Epithelial cell of proximal tubule (primary cell): ENCODE measurements at places on chromosomes 6 and 20.

DNA sequence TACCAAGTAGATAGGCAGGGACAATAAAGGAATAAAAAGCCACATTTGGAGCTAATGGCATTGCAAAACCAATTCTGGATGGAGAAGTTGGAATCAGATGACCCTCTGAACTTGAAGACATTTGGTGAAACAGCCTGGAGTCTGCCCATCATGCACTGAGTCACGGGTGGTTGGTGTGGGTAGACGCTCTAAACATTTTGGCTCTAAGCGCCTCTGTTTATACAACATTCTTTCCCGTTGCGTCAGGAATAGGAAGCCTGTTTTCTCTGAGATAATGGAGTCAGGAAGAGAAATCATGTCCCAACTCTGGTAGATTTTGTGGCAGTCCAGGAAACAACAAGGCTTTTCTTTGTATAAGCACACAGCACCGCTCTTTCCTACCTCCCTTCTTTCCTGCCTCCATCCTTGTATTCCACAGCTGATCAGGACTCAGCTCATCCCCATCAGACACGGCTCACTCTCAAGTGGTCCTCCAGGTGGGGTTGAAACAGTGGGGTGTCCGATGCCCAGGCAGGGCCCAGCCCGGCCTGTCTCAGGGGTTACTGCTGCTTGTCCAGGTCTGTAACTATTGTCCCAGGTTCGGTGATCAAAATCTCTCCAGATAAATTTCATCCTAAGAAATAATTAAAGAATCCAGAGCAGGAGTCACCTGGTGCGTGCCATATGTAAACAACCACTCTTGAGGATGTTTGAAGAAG is 12.1 kb upstream of the RAMACL start:
- no peak for DNase-seq

GRCh38 chr6:90356012-90356421 is 59.4 kb upstream of the BACH2 start:
- DNase-seq, result no peak

DNA sequence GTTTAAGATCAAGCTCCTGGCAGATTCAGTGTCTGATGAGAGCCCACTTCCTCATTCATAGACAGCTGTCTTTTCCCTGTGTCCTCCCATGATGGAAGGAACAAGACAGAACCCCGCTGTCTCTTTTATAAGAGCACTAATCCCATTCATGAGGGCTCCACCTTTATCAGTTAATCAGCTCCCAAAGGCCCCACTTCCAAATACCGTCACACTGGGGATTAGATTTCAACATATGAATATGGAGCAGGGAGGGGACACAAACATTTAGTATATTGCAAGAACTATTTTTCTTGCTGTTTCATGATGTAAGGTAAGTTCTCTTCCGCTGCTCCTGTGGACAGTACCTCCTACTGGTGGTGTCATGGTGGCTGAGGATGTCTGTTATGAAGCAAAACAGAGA is 158.3 kb upstream of the IRAK1BP1 start:
- no peak for DNase-seq

DNA sequence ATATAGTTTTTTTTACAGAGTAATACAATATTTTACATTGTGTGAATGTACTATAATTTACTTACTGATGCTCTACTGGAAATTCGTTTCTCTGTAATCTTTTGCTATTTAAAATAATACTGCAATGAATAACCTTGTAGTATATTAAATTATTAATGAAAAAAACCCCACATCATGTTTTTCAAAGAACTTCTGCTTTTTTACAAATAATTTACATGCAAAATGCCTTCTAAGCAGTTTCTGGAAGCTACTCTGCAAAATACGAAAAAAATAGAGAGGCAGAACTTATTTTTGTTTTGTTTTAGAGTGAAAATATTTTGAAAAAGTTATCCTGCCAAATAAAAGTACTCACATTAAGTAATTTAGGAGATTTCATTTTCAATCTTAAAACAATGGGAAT is 165.8 kb upstream of the SIM1 start:
- DNase-seq, result no peak

- no peak for DNase-seq
These were observed 15.2 kb upstream of the SPAG4 start for GRCh38 chr20:35600176-35600992.

- no peak for DNase-seq
These were observed 826 bp upstream of the PYGB start for GRCh38 chr20:25247000-25247517.

DNA sequence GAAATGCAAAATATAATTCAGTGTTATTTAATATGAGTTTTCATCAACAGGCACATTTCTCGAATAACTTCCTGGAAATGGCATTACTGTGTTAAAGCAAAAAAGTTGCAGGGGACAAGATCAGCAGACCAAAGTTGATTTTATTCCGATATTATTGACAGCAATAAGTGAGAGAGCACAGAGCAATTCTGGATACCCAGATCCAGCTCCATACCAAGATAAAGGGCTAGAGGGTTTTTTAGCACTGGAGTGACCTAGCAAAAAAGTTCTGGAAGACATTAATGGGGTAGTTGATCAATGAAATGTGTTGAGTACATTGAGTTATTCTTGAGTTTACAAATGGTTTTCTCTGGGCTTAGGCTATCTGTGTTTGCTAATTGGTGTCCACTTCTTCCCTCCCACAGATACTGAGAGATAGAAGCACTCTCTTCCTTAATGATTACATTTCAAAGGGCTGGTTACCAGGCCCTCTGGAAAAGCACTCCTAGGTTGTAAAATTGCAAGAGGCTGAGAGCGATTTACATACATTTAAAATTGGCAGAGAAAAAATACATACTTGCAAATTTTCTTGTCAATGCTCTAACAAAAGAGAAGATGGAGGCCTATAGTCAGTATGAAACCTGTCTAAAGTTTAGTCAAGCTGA is 47.0 kb upstream of the MANEA start:
- no peak for DNase-seq
